Caudate nucleus (tissue), 63 donors: ENCODE measurements at places on chromosomes 1 and 21.
A peak's percentile ranks its signal among the peaks of the same experiment; 100 is the strongest.

- no peak for DNase-seq
Measured at GRCh38 chr1:203283597-203283996, 21.7 kb upstream of the BTG2 start.

- DNase-seq = no peak
Measured at GRCh38 chr1:182145441-182145840, 83.9 kb upstream of the ZNF648 start.

GRCh38 chr1:192763243-192763642, 45.6 kb upstream of the RGS2 start:
- DNase-seq = no peak

DNA sequence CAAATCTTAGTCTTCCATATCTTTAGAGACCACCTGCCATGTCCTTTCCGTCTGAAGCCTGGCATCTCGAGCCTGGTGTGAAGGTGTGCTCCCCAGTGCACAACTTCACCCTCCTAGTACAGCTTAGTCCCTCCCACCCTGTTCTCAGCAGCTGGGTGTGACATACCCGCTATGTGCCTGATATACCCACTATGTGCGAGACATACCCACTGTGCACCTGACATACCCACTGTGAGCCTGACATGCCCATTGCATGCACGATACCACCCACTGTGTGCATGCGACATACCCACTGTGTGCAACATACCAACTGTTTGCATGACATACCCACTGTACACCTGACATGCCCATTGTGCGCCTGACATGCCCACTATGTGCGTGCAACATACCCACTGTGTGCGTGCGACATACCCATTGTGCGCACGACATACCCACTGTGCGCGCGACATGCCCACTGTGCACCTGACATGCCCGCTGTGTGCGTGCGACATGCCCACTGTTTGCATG, 3.0 kb upstream of the RRP1 start:
- DNase-seq = no peak

GRCh38 chr1:246208105-246208504, 299.0 kb downstream of the SMYD3 start:
- no peak for DNase-seq

DNA sequence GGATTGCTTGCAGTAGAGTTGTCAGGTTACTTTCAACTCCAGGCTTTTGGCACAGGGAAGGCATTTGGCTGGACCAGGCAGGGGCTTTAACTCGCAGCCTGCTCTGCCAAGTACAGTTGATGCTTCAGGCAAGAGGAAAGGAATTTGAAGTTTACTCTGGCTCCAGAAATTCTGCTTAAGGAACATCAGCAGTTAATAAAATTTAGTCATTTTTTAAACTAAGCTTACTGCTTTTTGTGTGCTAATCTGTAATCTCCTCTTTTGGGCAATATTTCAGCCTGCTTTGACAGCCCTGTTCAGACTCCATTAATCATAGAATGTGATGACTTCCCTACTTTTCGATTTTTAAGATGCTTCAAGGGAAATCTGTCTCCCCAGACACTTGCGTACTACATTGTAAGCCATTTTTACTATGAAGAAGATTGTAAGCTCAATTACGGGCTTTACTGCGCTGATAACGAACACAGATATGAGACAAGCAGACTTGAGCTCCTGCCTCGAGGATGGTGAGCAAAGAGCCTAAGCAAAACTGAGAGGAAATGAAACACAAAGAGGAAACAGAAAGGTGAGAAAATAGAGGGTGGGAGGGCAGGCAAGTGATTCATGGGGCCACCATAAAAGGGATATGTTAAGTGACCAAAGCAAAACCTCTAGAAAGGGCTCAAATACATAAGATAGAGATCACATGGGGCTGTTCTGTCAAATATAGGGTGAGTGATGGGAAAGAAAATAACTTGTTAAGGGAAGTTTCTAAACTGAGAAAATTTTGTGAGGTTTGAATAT, 76.6 kb upstream of the VAV3 start:
- DNase-seq = no peak

DNA sequence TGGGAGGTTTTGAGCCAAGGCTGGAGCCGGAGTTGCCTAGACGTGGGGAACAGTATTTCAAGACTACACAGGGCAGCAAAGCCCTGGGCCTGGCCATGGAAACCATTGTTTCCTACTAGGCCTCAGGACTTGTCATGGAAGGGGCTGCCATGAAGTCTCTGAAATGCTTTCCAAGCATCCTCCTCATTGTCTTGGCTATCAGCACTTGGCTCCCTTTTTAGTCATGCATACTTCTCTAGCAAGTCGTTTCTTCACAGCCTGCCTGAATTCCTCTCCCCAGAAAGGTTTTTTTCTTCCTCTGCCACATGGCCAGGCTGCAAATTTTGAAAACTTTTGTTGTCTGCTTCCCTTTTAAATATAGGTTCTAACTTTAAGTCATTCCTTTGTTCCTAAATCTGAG, 406.6 kb upstream of the TMPRSS15 start:
- DNase-seq = no peak

DNA sequence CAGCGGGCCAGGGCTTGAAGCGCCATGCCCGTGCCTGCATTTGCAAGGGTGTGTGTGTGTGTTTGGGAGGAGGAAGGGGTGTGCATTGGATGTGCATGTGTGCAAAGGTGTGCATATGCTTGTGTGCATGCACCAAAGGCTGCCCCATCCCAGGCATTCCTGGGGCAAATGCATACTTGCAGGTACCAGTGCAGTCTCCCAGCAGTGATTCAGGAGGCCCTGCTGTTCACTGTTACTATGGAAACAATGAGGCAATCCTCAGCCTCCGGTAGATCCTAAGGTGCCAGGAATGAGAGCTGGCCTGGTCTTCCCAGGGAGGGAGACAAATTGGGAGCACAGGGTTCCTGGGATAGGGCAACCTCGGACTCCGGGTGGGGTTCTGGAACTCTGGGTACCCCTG, 7.5 kb upstream of the FNDC5 start:
- peak; percentile 61 for DNase-seq

- DNase-seq = no peak
Measured at GRCh38 chr1:107941123-107941522, 23.9 kb downstream of the VAV3 start.

GRCh38 chr1:91635763-91636162, 135.1 kb downstream of the CDC7 start:
- no peak for DNase-seq

GRCh38 chr1:111366256-111366655, 61.3 kb downstream of the OVGP1 start:
- DNase-seq = no peak

- no peak for DNase-seq
Measured at GRCh38 chr1:18527921-18528320, 47.2 kb downstream of the KLHDC7A start.
